Retina (tissue), 1 donor: ENCODE measurements at places on chromosomes 1 and 21.

DNA sequence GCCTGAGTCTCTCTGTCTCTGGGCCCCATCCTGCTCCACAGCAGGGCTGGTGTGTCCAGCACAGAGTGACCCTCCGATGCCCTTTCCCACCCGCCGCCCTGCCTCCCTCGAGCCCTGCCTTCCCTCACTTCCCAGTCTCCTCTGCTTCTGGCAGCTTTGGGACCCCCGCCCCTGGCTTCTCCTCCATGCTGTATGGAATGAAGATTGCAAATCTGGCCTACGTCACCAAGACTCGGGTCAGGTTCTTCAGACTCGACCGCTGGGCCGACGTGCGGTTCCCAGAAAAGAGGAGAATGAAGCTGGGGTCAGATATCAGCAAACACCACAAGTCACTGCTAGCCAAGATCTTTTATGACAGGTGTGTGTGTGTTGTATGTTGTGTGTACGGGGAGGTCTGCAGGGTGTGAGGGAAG is 14.3 kb downstream of the MOV10 start:
- no peak for DNase-seq

- no peak for DNase-seq
Measured at GRCh38 chr1:34477632-34478141, 277.2 kb upstream of the GJB5 start.

DNA sequence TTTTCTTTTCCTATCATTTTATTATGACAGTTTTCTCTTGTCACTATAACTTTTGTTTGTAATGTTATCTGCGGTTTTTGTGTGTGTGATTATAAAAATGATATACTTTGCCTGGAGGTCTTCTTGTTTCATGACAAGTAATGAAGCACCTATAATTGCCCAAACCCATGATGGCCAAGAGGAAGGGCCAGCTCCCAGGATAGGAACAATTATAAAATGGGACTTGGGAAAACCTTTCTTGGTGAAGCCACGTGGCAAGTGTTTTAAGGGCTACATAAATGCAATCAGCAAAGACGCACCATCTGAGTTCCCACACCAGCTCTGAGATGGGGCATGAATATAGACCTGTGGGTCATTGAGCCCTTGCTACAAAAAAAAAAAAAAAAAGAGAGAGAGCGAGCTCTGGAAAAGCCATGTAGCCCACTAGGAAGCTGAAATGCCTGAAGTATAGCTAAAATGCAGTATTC is 462.6 kb upstream of the RUNX1 start:
- no peak for DNase-seq

DNA sequence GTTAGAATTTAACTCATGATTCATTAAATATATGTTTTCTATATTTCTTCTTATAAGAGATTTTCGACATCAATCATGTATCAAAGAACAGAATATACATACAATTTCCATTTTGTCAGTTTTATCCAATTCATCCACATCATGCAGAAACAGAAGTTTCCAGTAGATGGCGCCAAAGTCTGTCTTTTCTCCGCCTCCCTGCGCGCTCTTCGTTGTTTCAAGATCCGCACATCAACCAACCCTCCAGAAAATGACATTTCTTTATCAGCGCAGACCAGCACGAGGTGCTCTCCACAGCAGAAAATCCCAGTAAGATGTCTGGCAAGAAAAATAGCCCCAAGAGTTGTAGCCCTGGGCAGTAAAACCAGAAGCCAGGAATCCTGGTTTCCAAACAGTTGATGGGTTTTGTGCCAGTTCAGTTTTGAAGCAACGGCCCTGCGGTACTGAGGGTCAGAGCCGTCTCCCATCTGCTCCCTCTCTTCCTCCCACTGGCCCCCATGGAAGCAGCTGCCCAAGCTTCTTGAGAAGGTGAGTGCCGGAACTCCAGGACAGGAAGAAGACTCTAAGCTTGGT is 38.6 kb upstream of the GPR137B start:
- peak; percentile 84 for DNase-seq

- no peak for DNase-seq
Measured at GRCh38 chr1:18947570-18947969, 8.9 kb downstream of the IFFO2 start.
